Cardiac fibroblast (primary cell): ENCODE measurements at places on chromosomes 7 and 10.

DNA sequence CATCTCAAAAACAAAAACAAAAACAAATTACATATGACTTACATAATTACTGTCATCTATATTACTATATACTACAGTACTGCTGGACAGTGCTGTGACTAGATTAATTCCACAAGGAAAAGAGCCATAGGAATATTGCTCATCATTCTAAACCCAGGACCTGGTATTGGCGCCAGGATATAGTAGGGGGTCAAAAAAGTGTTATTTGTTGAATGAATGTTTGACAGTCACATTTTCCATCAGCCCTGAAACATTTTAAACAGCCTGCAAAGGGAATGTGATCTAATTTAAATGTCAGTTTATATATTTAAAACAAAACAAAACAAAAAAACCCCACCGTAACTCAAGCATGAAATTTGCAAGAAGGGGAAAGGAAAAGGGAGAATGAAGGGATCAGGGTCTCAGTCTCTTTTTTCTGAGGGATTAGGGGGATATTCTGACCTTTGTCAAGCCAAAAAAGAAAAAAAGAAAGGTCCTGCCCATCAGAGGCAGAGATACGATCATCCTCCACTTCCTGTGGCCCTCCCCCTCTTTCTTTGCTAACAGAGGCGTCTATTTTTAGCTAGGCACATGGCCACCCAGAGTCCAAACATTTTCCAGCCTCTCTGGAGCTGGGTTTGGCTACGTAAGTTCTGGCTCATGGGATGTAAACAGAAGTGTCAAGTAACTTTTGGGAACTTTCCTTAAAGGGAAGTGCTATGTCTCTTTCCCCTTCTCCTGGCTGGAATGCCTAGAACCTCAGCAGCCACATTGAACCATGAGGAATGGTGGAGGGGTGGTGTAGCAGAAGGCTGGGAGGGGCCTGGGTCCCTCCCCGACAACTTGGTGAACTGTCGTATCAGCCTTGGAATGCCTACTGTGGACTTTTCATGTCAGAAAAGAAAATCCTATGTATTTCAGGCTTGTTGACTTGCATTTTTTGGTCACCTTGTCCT lies 44.6 kb upstream of the DLG5 start:
- DNase-seq = peak; percentile 95

GRCh38 chr10:106551501-106552062 lies 612.9 kb downstream of the SORCS1 start:
- DNase-seq = no peak

- DNase-seq = no peak
Measured at GRCh38 chr7:96361116-96361857, 39.4 kb upstream of the SLC25A13 start.

- no peak for DNase-seq
Measured at GRCh38 chr7:92221766-92222165, 23.9 kb downstream of the KRIT1 start.

GRCh38 chr7:16399265-16399831 lies 22.0 kb downstream of the CRPPA start:
- DNase-seq = peak; percentile 31

DNA sequence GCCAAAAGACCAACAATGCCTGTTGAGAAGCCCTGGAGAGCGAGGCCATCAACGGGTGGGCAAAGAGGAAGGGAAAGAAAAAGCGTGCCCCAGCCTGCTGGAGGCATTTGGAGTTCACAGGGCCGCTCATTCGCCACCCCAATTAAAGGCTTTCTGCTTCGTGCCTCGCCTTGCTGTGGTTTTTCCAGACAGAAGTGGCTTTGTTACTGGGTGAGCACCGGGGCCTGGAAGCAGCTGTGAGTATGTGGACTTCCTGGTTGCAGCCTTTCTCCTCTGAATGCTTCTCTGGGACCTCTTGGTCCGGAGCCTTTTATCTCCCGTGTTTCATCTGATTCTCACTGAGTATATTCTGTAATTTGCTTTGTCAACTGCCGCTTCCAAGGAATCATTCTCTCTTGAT lies 118.1 kb upstream of the EGR2 start:
- no peak for DNase-seq
